GM12892 (cell line): ENCODE measurements at places on chromosomes 6 and 20.

DNA sequence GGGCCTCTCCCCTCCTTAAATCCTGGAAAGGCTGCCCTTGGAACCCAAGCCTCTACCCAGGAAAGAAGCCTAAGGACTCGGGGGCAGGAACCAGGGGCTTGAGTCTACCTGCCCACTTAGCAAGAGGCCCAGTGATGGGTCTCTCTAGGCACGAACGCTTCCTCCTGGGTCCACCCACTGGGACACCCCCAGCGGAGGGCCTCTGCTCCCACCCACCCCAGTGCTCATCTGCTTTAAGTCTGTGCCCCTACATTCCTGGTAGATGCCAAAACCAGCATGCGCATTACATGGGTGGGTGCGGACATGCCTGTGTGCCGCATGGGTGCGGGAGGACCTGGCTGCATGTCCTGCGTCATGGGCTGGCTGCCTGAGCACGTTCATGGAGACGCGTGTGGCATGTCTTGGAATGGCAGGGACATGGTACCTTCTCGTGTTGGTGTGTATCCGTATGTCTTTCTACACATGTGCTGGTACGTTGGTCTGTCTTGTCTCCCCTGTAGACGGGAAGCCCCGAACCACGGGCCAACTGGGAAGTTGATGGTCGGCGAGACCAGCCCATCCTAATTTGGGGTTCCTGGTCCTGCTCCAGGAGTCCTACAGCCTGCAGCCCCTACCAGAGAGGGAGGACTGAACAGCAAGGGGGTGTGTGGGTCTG, 29.3 kb downstream of the SNPH start:
- DNase-seq: no peak

GRCh38 chr6:103504501-103505154, 1355.1 kb downstream of the HACE1 start:
- DNase-seq: no peak

- no peak for DNase-seq
Observed at GRCh38 chr6:28867086-28867409, 56.7 kb downstream of the TRIM27 start.

DNA sequence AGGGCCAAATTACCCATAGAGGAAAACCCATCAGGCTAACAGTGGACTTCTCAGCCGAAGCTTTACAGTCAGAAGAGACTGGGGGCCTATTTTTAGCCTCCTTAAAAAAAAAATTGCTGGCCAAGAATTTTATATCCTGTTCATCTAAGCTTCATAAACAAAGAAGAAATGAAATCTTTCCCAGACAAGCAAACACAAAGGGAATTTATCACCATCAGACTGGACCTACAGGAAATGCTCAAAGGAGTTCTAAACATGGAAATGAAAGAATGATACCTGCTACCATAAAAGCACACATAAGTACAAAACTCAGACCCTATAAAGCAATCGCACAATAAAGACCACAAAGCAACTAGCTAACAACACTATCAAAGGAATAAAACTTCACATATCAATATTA, 19.3 kb downstream of the DTNBP1 start:
- DNase-seq: no peak

DNA sequence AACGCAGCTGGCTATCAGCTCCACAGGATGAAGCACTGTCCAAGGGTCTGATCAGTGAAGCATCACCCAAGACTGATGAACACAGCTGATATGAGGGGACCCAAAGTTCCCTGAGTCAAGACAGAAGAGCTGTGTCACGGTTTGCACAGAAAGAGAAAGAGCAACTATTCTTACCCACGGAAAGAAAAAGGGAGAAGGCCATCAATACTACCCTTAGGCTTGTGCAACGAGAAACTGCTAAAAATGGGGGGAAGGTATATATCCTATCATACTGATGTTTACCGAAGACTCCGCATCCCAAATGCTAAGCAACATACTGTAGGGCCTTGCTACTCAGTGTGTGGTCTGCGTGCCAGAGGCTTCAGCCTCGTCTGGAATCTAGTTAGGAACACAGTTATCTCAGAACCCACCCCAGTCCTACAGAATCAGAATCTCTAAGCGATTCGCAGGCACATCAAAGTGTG, 665 bp downstream of the FASTKD5 start:
- DNase-seq: no peak

DNA sequence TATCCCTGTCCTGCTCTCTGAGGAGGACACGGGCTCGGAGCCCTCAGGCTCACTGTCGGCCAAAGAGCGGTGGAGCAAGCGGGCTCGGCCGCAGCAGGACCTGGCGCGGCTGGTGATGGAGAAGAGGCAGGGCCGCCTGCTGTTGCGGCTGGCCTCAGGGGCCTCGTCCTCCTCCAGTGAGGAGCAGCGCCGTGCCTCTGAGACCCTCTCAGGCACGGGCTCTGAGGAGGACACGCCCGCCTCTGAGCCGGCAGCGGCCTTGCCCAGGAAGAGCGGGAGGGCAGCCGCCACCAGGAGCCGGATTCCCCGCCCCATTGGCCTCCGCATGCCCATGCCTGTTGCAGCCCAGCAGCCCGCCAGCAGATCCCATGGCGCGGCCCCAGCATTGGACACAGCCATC, 14.2 kb upstream of the SLC22A7 start:
- DNase-seq: no peak

DNA sequence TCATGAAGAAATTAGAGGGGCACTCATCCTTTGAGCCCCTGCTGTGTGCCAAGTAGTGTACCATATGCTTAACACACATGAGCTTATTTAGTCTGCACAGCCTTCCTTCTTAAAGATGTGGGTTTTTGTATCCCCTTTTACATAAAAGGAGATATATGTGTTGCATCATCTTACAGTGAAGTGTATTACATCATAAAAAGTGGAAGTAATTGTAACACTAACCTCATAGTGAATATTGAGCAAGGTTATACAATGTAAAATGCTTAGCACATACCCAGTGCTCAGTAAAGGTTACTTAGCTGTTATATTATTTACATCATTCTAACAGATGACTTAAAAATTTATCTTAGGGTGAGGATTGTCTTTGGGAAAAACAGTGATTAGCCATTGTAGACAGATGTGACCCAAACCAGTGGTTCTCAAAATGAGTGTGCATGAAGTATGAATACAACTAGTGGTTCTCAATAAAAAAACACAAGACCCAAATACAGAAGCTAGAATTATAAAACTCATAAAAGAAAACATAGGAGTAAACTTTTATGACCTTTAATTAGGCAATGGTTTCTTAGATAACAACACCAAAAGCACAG, 3.8 kb upstream of the PIGU start:
- no peak for DNase-seq

GRCh38 chr20:54557806-54558590, 82.6 kb downstream of the DOK5 start:
- no peak for DNase-seq

DNA sequence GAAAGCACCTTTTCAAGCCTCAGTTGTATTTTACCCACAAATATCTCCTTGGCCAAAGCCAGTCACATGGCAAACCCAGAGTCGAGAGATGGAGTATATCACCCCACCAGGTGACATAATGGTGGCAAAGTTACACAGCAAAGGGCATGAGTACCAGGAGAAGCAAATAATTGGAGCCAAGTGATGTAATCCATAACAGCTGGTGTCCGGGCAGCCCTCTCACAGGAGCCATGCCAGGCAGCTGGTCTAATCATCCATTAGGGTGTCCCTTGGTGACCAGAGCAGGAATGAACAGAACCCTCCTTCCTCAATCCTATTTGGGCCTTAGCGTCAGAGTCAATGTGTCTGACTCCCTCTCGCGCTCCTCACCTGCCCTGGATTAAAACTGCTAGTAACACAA, 272.1 kb downstream of the LRFN2 start:
- DNase-seq: no peak

DNA sequence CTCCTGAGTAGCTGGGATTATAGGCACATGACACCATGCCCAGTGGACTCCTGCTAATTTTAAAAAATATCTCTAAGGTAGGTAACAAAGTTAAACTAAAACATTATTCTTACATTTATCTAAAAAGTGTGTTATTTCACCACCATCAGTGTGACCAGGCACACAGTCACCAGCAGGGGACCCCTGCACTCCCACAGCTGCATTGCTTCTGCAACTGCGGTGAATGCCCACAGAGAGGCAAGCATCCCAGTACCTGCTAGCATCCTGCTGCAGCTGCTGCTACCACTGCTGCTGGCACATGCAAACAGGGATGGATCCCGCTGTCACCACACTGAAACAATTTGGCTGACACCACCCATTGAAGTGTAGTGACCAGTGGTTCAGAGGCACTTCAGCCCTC, 21.9 kb upstream of the EPB41L2 start:
- no peak for DNase-seq

DNA sequence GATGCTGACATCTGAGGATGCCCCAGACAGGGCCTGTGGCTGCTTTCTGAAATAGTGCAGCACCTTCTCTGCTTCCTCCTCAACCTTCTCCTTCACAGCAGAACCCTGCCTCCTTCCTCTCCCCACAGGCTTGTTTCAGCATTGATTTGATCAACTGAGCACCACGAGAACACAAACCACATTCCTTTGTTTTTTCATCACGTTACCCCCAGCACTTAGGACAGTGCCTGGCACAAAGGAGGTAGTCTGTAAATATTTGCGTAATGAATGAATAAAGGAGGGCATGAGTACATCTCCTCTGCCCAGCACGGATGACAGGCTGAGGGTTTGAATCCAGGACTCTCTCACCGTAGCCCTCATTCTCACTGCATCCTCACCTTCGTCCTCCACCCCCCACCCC, 21.3 kb upstream of the WFDC2 start:
- DNase-seq: no peak

DNA sequence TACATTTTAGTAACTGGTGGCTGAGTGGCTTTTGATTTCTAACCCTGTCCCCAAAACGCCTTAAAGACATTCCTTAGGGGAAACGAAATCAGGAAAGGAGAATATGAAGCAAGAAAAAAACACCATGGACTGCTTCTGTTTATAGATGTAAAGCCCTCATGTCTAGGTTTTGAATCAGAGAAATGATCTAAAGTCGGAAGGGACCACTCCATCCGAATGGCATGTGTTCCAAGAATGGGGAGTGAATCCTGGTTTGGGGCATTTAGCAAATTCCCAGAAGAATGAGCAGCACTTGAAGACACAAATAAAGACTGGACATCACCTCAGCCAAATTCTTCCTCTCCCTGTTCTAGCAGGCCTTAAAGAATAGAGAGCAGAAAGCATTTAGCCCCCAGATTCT, 65.6 kb downstream of the CAP2 start:
- DNase-seq: no peak

DNA sequence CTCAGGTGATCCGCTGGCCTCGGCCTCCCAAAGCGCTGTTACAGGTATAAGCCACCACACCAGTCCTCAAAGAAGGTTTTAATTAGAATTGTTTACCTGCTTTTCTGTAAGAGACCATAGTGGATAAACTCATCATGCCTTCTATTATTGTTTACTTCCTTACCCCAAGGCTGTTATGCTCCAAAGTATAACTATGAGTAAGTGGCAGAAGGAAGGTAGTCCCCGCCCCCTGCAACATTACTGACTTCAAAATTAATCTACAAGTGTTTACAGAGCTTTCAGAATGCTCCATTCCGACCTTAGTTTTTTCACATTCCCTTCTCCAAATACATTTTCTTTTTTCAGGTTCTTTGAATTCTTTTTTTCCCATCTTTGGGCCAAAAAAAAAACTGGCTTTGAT, 480.5 kb upstream of the NOX3 start:
- DNase-seq: no peak

- DNase-seq: no peak
Observed at GRCh38 chr6:152272486-152272885, 364.7 kb downstream of the SYNE1 start.

DNA sequence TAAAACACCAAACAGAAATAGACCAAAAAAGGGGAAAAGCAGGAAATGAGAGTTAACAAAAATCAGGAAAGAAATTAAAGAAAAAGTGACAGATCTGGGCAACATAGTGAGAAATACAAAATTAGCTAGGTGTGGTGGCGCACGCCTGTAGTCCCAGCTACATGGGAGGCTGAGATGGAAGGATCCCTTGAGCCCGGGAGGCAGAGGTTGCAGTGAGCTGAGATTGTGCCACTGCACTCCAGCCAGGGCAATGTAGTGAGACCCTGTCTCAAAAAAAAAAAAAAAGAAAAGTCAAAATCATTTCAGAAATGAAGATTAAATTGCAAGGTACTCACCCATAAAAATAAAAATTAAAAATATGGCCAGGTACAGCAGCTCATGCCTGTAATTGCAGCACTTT, 13.0 kb upstream of the GRM4 start:
- DNase-seq: no peak
